ENCODE measurements at places on chromosomes 13 and 19.

GRCh38 chr13:32019612-32020233 is 11.9 kb upstream of the FRY start:
- peak; percentile 77 for DNase-seq

DNA sequence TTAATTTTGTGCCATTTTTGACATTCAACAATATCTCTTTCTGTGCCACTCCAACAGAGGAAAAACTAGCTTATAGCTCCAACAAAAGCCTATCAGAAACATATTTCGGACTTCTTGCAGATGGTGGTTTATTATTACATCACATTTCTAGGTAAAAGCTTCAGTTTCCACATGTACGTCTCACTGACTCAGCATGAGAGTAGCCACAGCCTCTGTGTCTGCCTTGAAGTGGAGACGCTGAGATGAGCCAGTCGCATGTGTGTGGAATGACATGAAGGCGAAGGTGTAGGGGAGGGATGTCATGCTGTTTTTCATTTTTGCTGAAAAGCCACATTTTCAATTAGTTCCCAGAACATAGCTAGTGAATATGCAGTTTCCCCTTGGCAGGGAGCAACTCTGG is 598.6 kb downstream of the EFNB2 start:
- peak; percentile 81 for DNase-seq

DNA sequence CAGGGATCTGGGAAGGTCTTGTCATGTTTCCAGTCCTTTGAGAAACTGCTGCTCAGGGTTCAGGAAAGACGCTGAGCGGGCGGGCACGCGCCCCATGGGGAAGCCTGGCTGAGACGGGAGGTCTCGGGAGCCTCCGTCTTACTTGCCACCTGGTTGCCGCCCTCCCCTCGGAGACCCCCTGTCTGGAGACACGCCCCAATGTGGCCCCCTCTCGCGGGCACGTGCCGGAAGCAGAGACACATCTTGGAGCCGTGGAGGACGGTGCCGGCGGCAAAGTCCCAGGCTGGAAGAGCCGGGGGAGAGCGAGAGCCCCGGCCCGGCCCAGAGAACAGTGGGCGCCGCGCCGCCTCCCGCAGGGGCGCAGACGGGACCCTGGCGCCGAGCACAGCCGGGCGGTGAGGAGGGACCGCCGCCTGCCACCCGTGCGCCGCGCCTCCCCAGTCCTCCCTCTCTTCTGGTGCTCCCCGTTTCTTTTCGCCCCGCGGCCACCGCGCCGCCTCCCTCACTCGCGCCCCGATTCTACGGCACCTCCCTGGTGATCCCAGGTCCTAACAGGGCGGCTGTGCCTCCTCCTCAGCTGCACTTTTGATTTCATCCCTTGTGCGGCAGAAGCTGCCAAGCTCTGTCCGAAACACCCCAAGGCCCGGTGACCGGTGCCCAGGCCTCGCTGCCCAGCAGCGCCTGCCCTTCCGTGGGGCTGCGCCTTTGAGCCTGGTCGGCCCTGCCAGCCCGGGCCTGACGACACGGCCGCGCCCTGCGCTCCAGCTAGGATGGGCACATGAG is 15.5 kb downstream of the GJB2 start:
- no peak for DNase-seq

DNA sequence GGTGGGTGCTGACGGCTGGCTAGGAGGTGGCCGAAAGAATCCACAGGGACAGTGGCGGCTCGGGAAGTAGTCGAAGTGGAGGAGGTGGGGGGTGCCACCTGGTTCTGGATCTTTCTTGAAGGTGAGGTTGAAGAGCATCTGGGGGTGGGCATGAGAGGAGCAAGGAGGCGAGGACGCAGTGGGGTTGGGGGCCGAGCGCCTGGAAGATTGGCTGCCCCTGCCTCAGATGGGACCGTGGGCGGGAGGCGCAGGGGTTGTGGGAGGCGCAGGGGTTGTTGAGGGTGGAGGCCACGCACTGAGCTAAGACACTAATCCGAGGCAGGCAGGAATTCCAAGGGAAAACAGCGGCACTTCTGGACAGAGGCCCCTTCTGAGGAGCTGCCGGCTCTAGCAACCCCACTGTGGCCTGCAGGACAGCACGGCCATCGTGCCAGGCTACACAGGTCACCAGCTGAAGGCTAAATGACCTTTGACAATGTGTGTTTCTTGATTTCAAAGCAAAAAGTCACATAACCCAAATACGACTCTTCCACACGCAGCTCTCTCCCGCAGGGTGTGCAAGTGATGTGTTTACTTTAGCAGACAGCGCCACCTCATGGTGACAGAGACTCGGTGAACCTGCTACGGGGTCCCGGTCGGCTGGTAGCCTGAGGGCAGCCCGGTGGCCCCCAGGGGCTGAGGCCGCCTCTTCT is 44.1 kb upstream of the RANBP3 start:
- DNase-seq = peak; percentile 88

GRCh38 chr13:73508841-73509240 is 450.0 kb downstream of the KLF5 start:
- DNase-seq = no peak

DNA sequence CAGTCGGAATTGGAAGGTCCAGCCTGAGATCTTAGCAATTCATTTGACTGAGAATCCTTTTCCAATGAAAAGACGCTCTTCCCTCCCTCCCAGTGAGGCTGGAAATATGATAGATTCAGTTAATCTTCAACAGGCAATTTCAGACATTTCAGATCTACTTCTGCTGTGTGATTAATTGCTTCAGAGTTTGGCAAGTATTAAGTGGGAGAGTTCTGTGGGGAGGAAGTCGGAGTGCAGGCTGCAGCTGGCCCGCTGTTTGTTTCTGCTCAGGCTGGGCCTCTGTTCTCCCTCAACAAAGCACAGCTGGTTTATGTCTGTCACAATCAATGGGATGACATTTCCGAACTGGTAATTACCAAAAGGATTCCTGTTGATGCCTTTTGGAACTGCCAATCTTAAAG is 178.2 kb downstream of the NDFIP2 start:
- peak; percentile 79 for DNase-seq

GRCh38 chr13:21050288-21051197 is 10.8 kb downstream of the LATS2 start:
- no peak for DNase-seq

- no peak for DNase-seq
Observed at GRCh38 chr13:51313619-51314018, 25.9 kb upstream of the SERPINE3 start.
